CD4-positive, alpha-beta memory T cell (primary cell): ENCODE measurements at places on chromosomes 13 and 19. TPM values are rescaled to one million over a fixed set of nuclear protein-coding genes. Genes with fewer than 3 reads are reported as not detected.

GRCh38 chr13:110319774-110320509 lies 12.9 kb downstream of the COL4A2 start:
- DNase-seq = no peak

DNA sequence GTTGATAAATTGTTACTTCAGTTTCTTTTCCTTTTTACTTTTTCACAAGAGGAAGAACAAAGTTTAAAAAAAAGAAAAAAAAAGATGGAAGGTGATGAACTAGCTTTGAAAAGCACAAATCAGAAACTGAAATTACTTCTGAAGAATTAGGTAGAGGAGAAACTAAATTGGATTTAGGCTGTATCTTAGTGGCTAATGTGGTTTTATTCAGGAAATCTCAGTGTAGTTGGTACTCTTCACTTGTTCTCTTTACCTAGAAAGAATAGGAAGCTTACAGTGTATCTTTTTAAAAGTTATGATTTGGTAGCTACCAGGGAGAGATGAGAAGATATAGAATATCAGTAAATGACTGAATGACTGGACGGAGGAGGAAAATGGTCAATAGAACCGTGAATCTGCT lies 247.7 kb downstream of the GGACT start:
- no peak for DNase-seq

The CEACAM6 gene
- total RNA-seq = not detected

GRCh38 chr13:105255472-105255871 lies 1280.0 kb downstream of the EFNB2 start:
- no peak for DNase-seq

GRCh38 chr13:49654011-49654410 lies 25.7 kb downstream of the ARL11 start:
- no peak for DNase-seq

GRCh38 chr19:4113398-4114088 lies 10.4 kb downstream of the MAP2K2 start:
- no peak for DNase-seq

DNA sequence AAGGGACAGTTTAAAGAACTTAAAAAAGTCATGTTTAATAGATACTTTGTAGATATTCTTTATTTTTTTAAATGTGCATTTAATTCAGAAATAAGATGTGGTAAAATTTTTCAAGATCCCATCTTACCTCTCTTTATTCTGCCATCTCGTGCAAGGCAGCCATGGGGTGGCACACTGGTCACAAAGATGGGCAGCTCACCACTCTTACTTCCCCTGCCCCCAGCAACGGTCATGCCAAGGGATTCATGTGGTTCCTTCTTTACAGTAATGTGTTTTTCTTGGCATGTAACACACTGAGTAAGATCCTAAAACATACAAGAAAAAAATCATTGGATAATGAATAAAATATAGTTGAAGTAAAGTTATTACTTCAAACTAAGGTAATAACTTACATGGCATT lies 64.2 kb downstream of the LNX2 start:
- no peak for DNase-seq

The IGSF23 gene
- total RNA-seq = not detected

The EML2 gene
- 78.0 TPM for total RNA-seq

The ZNF71 gene
- total RNA-seq = 8.2 TPM

DNA sequence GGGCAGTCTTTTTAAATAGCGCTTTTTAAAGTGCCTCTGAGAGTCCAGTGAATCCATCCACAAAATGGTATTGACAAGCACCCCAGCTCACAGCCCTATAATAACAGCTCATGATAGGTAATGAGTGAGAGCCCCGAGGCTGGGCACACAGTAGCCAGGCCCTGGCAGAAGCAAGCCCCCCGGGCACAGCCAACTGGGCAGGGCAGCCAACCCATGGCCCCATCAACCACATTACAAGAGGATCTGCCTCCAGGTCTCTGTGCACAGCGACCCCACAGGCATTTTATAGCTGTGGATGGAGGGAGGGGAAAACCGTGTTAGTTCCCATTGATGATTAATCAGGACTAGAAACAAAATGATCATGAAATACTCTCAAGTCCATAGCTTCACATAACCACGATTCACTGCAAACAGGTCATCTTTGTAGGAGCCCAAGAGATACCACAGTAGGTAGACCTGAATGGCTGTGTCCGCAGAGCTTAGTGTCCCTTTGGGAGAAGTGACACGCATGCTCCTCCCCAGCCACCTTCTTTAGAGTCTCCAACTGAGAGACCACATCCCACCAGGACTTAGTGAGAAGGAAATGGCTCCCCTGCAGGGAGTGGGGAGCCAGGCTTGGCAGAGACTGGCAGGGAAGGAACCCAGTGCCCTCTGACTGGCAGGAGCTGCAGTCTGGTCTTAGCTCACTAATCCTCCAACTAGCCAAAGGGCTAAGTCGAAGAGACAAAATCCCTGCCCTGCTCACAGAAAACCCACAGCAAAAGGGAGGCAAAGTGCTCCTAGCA lies 4.3 kb upstream of the VSTM2B start:
- no peak for DNase-seq

DNA sequence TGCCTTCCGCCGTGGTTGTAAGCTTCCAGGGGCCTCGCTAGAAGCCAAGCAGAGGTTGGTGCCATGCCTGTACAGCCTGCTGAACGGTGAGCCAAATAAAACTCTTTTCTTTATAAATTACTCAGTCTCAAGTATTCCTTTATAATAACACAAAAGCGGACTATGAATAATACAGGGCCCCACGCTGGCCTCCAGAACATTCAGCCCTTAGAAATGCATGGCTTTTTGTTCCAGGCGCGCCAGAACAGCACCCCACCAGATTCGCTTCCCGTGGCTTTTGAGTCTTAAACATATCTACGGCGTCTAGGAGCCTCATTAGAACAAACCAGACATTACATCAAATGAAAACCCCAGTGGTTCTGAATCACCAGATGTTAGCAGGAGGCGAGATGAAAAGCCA lies 75.1 kb downstream of the SLC15A1 start:
- no peak for DNase-seq

DNA sequence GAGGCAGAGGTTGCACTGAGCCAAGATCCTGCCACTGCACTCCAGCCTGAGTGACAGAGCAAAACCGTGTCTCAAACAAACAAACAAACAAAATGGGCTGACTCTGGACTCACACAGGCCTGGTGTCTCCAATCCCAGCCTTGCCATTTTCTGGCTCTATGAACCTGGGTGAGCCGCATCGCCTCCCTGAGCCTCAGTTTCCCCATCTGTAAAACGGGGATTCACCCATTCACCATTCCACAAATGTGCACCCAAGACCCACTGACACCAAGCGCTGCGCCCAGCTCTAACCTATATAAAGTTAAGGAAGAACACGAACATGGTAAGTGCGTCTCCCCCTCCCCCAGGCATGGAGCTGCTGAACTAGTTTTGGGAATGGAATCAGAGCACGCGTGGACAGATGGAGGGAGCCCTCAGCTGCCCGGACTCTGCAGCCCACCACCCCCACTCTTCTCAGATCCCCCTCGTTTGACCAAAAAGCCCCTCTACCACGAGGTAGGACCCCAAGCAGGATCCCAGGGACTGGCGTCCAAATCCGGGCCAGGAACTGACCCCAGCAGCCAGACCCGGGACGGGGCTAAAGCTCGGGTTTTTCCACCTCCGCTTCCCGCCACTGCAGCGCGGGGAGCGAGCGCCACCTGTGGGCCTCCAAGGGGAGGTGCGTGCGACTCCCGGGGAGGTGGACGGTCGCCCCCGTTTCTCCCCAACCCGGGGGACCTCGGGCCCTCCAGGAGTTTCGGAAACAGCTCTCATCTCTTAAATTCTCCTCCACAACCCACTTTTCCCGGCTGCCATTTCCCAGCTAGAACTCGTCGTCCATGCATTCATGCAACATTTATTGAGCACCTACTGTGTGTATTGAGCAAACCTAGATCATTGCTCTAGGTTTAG lies 33.0 kb upstream of the ADGRE5 start:
- peak; percentile 55 for DNase-seq

The KLK14 gene
- total RNA-seq = 1.1 TPM

- no peak for DNase-seq
These were observed 45.9 kb downstream of the COG3 start for GRCh38 chr13:45510672-45511071.

- no peak for DNase-seq
These were observed 18.4 kb downstream of the MAG start for GRCh38 chr19:35310331-35310730.

GRCh38 chr13:111857336-111857735 lies 209.6 kb upstream of the SOX1 start:
- no peak for DNase-seq

DNA sequence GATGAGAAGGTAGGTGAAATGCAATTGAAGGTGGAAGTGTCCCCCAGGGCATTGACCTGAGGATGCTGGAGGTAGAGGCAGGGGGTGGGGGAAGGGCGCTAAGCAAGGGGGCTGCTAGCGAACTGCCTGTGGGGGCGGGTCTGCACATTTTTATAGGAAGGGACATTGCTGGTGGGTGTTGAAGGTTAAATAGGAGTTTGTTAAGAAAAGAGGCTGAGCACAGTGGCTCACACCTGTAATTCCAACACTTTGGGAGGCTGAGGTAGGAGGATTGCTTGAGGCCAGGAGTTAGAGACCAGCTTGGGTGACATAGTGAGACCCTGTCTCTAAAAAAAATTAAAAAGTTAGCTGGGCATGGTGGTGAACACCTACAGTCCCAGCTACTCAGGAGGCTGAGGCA lies 5.5 kb upstream of the ACP4 start:
- DNase-seq = no peak

The PLVAP gene
- total RNA-seq = not detected

- no peak for DNase-seq
These were observed 26.0 kb downstream of the DPRX start for GRCh38 chr19:53657778-53658177.

- DNase-seq = no peak
These were observed 118.2 kb upstream of the ARGLU1 start for GRCh38 chr13:106686163-106686562.

DNA sequence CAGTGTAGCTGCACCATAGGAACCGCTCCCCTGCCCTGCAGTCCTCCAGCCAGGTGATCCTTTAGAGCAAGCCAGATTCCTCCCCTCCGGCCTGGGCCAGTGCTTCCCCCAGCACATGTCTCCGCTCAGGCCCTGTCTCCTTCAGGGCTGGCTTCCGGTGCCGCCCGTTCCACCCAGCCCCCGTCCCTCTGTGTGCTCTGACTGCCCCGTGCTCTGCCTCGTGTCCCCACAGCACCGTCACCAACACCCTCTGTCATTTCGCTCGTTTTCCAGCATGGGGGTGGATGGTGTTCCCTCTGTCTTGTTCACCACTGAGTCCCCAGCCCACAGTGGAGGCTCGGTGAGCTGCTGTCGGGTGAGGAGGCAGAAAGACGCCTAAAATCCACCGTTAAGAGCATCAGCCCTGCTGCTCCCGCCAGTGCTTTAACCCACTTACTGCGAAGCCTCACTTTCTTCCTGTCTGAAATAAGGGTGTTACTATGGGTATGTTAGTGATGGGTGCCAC lies 54.5 kb downstream of the TSSK6 start:
- peak; percentile 60 for DNase-seq

DNA sequence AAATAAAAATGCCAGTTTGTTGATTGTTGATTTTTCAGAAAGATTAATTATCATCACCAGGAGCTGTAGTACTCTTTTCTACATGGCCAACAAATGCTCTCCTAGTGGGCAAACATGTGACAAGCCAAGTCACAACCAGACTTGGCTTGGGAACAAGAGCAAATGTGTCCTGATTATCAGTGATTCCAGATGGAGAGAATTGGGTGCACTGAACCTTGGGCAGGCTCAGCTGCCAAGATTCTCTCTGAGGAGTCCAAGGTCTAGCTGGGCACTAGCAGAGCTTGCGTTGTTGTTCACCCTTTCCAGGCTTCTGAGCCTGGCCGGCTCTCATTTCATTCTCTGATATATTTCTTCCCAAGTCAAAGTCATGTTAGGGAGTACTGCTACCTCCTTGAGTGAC lies 27.3 kb upstream of the GPI start:
- DNase-seq = no peak

The FBXO17 gene
- total RNA-seq = not detected

GRCh38 chr13:20002787-20003186 lies 44.3 kb downstream of the ZMYM2 start:
- DNase-seq = no peak

- no peak for DNase-seq
These were observed 11.7 kb downstream of the SKA3 start for GRCh38 chr13:21164631-21165030.

The PROZ gene
- not detected for total RNA-seq

The PTPRS gene
- 0.20 TPM for total RNA-seq

- no peak for DNase-seq
These were observed 240.6 kb downstream of the GPC6 start for GRCh38 chr13:93467175-93467574.

- no peak for DNase-seq
These were observed 516 bp downstream of the ZNF175 start for GRCh38 chr19:51571599-51571998.

DNA sequence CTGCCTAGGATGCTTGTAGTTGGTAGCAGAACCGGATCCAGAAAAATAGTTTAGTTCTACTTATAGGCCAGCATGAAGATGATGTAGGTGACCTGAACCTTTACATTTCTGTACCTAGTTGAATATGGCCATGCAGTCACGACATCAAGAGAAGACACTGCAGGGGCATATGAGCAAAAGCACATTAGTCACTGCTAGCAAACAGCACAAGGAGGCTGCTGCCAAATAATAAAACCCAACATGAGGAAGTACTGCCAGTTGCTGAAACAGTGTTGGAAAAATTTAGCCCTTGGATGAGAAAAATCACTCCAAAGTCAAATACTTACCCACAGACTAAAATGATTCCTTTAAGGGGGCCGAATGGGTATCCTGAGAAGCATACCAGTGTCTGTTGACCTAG lies 20.8 kb downstream of the ERICH6B start:
- no peak for DNase-seq

The TSHZ3 gene
- 0.28 TPM for total RNA-seq

GRCh38 chr13:98172590-98173422 lies 4.3 kb downstream of the RNF113B start:
- DNase-seq = no peak

The EFNA2 gene
- total RNA-seq = not detected

The PABPC3 gene
- 1.2 TPM for total RNA-seq

- no peak for DNase-seq
These were observed 39.8 kb downstream of the GPR180 start for GRCh38 chr13:94641409-94641941.
